ENCODE measurements at places on chromosomes 12 and 14.
A peak's percentile ranks its signal among the peaks of the same experiment; 100 is the strongest.

DNA sequence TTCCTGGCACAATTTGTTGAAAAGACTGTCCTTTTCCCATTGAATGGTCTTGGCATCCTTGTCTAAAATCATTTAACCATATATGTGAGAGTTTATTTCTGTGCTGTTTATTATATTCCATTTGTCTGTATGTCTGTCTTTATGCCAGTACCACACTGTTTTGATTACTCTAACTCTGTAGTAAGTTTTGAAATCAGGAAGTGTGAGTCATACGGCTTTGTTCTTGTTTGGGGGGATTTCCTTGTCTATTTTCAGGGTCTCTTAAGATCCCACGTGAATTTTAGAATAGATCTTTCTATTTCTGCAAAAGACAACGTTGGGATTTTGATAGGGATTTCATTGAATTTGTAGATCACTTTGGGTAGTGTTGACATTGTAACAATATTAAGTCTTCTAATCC is 88.5 kb downstream of the MYRFL start:
- DNase-seq: no peak

- no peak for DNase-seq
Observed at GRCh38 chr12:109573914-109574244, 285 bp downstream of the MVK start.

- no peak for DNase-seq
Observed at GRCh38 chr14:101628975-101629374, 67.7 kb downstream of the DIO3 start.

- peak; percentile 51 for DNase-seq
Observed at GRCh38 chr12:124655048-124655697, 87.8 kb upstream of the NCOR2 start.

DNA sequence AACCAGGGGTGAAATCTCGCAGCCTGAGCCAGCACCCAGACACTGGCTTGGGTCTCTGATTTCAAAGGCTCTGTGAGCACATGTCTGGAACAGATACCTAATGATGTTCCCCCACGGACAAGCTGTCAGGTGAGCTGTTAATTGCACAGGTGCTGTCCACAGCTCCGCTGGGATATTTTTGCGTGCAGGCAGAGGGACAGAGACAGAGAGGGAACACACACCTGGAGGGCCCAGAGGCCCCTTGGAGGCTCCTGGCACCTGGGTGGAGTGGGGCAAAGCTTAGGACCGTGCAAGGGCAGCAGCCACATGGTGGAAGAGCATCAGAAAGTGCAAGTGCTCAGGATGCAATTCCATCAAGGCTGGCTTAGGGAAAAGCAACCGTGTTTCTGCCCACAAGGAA is 57.3 kb downstream of the ARL6IP4 start:
- no peak for DNase-seq

GRCh38 chr14:73774671-73775070 is 60.5 kb upstream of the PNMA1 start:
- no peak for DNase-seq

DNA sequence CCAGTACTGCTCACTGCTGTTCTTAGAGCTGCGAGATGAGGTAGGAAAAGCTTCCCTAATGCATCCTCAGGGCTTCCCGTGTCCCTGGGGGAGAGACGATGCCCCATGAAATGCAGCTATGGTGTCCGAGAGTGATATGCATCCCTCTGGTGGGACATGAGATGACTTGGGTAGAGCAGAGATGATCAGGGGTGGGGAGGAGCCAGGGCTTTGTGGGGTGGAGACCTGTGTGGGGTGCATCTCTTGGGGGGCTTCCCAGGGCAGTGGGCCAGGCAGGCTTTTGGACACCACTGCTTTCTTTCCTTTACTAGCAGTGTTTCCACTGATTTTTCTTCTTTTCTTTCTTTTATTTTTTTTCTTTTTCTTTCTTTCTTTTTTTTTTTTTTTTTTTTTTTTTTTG is 147.3 kb downstream of the ADGRD1 start:
- DNase-seq: no peak

DNA sequence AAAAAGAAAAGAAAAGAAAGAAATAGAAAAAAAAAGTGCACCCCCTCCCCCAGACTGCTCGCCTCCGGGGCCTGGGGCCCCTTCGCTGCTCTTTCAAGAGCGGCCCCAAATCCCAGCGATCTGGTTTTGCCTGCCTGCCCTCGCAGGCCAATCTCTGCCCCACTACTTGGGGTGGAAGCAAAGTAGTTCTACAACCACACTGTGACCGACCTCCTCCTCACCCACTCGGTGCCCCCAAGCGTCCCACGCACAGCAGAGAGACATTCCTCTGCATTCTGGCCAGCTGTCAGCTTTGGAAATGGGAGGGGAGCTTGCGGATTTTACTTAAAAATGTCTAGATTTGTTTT is 2.4 kb upstream of the TBX3 start:
- DNase-seq: no peak

DNA sequence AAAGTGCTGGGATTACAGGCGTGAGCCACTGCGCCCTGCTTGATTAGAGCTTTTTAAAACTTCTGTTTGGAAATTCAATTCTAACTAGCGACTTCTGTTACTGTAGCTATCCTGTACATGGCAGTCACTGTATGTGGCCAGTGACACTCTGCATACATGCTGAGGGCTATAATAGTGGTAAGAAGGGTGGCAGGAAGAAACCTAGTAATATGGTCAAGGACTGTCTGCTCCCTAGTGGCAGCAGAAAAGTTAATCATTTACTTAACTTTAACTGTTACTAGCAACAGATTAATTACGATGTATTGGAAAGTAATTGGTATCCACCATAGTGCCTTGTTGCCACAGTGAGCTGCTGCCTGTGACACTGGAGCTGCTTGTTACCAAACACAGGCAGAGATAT is 149.0 kb downstream of the KITLG start:
- no peak for DNase-seq

GRCh38 chr12:130064999-130065398 is 97.3 kb upstream of the FZD10 start:
- no peak for DNase-seq

DNA sequence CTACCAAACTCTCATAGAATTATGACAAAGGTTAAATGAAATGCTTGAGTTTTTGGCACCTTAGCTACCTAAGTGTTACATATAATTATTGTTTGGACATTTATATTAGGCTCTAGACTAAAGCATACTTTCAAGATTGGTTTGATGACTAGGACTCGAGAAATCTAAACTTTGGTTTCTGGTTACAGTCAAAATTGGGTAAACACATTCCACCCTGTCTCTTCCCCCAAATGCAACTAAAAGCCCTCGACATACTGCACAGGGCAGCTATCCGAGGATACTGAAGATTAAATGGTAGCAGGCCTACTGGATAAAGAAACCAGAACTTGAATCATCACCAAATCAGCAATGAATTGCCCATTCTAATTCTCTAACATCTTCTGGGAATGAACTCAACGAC is 369.1 kb downstream of the PRKD1 start:
- no peak for DNase-seq

DNA sequence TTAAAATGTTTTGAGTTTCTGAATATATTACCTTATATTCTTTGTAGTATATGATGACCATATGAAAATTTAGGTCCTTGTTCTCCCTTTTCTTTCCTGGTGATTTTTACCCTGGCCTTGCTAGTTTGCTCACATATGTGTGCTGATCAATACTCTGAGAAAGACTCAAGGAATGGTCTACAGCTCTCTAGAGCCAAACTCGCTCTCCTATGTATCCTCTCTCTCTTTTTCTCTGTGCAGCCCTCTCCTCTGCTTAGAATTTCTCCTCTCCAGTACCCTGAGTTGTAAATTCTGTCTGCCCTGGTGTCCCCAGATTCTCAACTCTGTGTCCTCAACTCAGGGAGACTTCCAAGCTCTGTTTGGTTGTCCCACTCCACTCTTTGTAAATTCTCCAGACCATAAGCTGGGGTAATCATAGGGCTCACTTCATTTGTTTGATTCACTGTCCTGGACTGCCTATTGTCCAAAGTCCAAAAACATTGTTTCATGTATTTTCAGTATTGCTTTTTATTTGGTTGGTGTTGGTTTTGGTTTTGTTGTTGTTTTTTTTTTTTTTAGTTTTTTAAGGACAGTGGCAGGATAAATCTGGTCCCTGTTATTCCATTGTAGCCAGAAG is 41.0 kb downstream of the FOXA1 start:
- DNase-seq: no peak

- no peak for DNase-seq
Observed at GRCh38 chr12:83027021-83027723, 340.5 kb downstream of the TMTC2 start.

Data from H54 (cell line).